ENCODE measurements at places on chromosomes 6 and 20.

DNA sequence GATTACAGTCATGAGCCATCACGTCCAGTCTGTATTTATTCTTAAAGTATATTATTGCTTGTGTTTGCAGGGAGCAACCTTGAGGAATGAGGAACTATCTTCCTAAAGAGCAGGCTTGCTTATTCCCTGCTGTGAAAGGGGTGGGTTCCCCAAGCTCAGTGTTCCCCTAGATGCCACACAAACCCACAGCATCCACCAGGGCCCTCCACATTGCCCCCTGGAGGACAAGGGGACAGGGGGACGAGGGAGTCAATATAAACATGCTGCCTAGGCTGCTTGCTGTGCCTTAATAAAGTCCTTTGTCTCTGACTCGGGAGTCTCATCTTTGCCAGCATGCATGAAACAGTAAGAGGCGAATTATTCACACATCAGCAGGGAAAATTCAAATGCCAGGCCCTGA is 8.0 kb upstream of the IDH3B start:
- no peak for DNase-seq

GRCh38 chr6:125237764-125238163 is 64.0 kb downstream of the HDDC2 start:
- no peak for DNase-seq

GRCh38 chr6:12283904-12284303 is 6.3 kb upstream of the EDN1 start:
- DNase-seq = no peak

DNA sequence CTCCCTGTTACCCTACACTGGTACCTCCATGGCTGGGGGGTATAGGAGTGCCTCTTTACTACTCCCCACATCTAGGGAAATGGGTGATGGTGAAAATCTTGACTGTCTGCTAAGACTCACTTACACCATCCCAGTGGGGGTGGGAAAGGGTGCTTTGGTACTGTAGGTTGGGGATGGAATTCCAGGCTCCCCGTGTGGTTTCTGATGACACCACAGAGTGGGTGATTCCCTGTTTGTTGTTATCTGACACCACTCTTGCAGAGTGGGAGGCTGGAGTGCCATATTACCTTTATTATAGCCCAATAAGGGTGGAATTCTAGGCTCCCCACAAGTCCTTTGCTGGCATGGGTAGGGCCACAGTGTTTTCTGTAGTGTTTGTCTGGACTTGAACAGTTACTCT is 264.6 kb upstream of the MAN1A1 start:
- DNase-seq = peak; percentile 10

DNA sequence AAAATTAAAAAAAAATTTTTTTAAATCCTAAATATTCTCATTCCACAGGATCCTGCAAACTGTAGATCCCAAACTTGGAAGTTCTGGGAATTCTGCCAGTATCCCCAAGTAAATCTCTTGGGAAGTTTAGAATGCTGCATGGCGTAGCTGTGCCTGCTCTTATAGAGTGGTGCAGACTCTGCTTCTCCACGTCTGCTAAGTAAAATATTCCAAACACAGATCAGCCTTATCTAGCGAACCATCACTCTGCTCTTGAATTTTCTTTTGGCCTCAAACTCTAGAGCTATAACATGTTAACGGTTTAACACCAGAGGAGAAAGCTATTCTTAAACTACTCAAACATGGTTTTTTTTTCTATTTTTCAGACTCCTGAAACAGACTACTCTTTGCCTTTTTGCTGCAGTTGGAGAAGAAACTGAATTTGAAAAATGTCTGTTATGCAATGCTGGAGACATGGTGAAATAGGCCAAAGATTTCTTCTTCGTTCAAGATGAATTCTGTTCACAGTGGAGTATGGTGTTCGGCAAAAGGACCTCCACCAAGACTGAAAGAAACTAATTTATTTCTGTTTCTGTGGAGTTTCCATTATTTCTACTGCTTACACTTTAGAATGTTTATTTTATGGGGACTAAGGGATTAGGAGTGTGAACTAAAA is 138.5 kb upstream of the AKAP12 start:
- no peak for DNase-seq

- peak; percentile 18 for DNase-seq
Measured at GRCh38 chr6:111759836-111760785, 113.1 kb downstream of the FYN start.

- peak; percentile 91 for DNase-seq
Measured at GRCh38 chr6:29447670-29448069, 8.6 kb downstream of the OR10C1 start.

DNA sequence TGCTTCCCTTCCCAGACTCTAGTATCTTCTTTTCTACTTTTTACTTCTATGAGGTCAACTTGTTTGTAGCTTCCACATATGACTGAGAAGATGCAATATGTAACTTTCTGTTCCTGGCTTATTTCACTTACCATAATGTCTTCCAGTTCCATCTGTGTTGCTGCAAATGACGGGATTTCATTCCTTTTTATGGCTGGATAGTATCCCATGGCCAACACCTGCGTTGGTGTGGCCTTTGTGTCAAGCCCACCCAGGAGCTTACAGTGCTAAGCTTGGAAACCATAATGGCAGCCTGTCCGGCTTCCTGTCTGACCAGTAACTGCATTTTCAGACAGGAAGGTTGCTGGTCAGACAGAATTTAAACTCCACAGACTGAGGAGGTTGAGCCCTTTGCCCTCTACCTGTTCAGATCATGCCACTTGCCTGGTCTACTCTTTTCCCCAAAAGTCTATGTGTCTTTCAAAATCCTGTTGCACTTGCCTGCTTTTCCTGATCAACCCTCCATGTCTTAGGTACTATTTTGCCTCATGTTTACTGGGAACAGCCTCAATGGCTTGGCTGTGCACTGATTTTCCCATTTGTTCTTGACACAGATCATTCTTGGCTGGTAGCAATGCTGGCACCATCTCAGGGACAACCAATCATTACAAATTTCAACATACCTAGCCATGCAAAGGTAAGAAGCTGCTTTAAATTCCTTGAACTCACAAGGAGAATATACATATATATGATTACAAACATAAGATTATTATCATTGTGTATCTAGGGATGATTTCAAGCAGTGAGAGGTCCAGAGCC is 114.3 kb upstream of the PLEKHG1 start:
- no peak for DNase-seq

GRCh38 chr6:22975079-22975478 is 405.7 kb downstream of the HDGFL1 start:
- DNase-seq = no peak

DNA sequence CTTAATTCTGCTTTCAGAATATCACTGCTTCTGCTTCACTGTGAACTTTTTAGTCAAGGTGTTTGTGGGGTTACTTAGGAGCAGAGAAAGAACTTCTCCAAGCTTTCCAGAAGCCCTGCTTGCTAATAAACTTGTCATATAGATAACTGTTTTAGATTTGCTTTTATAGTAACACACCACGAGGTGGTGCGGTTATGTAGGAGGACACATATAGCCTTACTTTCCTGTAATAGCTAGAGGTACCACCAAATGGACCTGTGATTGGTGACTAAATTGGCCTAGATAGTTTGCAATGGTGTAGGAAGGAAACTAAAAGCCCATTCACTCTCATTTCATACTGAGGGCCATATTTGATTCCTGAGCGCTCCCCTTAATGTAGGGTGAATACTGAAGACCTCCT is 52.3 kb upstream of the BCLAF1 start:
- DNase-seq = peak; percentile 6

GRCh38 chr6:168031411-168031971 is 34.0 kb downstream of the KIF25 start:
- DNase-seq = peak; percentile 56

DNA sequence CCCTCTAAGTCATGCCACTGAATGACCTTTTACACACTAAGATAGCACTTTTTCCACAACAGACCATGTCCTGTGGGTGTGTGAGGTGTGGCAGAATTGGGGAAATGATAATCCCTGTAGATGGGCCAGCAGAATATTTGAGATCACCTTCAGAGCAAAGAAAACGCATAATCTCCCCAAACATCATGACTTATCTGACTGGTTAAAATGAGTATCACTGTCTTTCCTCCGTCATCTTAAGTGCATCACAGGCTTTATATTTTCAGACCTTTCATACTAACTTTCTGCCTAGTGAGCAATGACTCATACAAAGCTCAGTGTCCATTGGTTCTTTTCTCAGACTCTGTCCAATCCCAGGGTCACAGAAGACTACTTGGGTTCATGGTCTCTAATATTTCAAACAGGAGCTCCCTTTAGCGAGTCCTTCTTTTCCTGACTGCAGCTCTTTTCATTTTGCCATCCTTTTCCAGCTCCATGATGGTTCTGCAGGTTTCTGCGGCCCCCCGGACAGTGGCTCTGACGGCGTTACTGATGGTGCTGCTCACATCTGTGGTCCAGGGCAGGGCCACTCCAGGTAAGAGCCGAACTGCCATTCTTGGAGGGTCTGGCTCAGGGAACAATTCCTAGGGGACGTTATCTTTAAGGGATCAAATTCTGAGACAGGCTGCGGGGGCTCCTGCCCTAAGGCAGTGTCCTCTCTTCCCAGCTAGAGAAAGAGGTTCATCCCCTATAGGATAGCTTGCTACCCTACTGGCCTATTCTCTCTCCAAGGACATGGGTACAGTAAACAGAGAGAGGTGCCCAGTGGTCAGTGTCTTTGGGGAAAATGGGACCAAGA is at the start of gene HLA-DPB1:
Gene HLA-DPB1 (plus strand): TSS at position 423 of the 838 bp plus-strand sequence. CDS start 52 bp downstream, at position 475.
- peak; percentile 53 for DNase-seq

GRCh38 chr20:33000802-33001466 is 3.3 kb downstream of the SUN5 start:
- no peak for DNase-seq

- DNase-seq = no peak
Measured at GRCh38 chr20:21712443-21713059, 7.1 kb downstream of the PAX1 start.

GRCh38 chr20:5663396-5663795 is 86.8 kb upstream of the SHLD1 start:
- no peak for DNase-seq

DNA sequence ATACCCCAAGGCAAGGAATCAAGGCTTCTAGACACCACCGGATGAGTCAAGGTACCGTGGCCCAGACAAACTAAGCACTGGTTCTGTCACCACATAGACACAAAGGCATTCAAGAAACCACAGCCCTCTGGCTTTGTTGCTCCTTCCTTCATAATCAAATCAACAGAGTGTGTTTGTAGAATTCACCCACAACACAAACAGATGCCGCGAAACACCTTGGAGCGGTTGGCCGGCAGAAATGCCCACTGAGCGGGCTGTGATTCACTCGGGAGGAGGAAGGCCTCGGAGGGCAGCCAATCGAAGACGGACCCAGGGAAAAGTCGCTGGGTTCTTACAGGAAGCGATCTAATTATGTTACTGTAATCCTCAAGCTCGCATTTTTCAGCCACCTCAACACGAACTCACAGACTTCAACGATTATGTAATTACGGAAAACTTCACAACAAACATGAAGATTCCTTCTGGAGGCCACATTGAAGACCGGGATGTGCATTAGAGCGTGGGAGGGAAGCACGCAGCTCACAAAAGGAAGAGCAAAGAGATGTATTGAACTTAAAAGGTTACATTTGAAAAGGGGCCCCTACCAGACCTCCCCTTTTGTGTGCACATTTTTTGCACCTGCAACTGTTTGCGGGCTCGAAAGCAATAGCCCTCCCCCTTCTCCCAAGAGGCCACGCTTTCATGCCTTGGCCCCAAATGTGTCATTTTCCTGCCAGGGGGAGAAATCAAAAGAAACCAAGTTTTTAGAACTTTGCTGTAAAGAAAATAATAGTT is 184.7 kb upstream of the PREP start:
- DNase-seq = peak; percentile 92

DNA sequence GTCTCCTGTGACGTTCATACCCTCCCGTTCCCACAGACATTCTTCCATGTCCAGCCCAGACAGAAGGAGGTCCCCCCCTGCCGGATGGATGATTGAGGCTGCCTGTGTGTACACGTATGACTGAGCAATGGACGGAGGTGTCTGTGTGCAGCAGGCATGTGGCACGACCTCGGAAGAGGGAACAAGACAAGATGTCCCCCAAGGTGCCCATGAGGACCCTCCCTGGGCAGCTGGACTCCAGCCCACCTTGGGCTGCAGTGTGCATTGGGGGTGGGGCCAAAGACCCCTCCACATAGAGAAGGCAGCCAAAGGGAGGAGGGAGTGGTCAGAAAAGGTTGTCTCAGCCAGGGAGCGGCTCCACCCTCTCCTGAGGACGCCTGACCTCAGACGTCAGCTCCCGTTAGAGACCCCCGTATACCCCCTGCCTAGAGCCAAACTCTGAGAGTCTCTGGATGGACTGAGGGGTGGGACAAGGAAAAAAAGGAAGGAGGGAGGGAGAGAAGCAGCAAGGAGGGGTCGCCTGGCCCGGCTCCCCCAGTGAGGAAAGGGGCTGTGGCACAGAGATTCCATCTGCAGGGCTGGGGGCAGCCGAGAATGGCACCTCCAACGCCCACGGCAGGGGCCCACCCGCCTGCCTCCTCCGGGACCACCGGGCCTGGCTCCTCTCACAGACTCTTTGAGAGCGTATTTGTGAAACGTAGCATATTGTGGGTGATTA is 92.9 kb upstream of the BHLHE23 start:
- no peak for DNase-seq
